ENCODE measurements at places on chromosomes 13 and 19.

- DNase-seq: peak; percentile 82
These were observed 133.6 kb downstream of the STK24 start for GRCh38 chr13:98443329-98443728.

DNA sequence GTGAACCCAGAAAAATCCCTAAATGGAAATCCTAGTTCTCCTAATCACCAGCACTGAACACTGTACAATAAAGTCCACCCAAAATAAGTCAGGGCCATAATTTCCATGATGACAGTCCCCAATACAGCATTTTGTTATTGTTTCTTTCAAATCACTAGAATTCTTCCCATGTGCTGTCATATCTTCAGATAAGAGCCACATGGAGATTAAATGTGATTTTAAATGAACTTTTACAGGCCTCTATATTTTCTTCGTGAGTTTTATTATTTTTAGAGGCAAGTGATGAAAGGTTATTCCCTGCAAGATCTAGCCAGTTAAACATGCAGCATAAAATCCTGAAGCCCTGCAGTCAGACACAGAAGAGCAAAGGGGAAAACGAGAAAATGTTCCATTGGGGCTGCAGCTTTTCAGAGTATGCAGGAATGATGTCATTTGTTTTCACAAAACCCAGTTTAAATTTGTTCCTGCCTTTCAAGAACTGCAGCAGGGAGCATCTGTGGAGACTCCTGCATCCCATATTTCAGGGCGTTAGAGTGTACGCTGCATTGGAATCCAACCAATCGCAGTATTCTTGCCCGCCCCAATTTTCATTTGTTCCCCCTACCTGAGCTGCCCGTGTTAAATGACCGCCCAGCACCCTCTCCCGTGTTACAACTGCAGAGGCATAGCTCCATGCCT, 167.2 kb upstream of the KLF12 start:
- no peak for DNase-seq

DNA sequence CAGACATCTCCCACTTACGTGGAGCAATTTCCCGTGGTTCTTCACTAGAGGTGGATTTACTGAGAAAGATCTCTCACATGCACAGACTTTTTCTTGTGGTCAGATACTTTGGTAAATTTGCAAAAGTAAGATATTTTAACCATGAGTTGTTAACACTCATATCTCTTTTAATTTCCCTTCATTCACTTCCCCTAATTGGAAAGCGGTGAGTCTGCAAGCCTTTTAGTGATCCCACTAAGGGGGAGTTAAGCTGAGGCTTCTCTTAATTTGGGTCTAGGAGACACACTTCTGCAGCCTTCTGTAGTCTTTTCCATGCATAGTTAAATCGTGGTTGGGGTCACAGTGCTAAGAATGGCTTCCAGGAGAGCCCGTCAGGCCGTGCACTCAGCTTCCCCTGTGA, 30.7 kb upstream of the SERPINE3 start:
- DNase-seq: no peak

DNA sequence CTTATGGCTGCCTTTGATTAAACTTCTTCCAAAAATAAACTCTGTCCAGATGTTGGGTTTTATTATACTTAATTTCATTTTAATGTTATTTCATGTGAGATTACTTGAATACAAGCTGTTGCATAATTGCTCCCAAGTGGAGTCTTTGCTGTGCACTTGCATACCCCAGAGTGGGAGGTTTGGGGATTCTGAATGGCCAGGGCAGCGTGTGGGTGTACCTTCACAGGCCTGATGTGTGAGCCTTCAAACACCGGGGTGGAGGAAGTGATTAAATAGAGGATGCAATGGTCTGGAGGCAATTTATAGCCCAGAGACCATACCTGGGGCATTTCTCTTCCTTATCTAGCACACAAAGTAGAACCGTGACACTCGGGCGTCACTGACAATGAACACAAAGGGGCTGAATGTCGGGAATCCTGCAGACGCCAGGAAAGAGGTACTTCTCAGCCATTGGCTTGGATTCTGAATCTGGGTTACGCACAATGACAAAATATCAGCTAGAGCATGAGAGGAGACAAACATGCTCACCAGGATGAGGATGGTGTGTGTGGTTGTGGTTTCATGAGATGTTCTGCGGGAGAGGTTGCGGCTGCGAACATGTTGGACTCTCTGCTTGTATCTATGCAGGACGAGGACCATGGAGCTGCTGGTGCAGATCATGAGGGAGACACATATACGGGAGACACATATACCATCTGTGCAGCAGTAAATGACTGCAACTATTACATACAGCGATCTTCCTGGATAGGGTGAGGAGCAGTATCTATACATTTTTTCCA, 7.1 kb upstream of the LILRA5 start:
- DNase-seq: no peak

- DNase-seq: peak; percentile 82
These were observed 85.9 kb downstream of the MBNL2 start for GRCh38 chr13:97307882-97308624.

DNA sequence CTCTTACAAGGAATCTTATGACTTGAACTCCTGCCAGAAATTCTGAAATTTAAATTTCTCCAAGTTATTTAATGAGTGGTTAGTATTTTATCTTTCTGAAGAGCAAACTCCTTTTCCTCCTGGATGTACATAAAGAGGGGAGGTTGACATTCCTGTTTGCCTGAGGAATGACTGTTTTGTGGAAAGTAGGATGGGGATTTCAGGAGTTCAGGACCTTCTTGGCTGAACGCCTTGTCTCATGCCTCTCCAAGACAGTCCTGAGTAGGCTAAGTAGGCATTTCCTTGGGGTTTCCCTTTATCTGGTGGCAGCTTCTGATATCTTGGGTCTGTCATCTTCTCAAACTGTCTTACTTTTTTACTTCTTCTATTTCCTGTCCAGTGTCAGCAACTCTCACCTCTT, 356.6 kb downstream of the TDRD3 start:
- no peak for DNase-seq

DNA sequence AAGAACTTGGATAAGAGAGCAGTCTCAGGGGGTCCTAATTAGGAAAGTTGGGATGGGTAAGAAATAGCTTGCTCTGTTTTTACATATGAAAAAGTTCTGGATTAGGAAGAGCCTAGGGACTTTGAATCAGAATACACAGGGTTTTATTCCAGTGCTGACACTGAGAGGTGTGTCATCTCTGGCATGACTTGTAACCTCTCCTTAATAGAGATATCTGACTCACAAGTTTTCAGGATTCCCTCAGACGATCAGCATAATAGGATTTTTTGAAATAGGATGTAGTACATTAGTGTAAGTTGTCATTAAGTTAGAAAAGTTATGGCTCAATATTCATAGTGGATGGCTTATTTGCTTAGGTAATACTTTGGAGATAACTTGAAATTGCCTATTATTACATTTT, 555.2 kb upstream of the MIR17HG start:
- no peak for DNase-seq

GRCh38 chr13:86710896-86711295, 911.7 kb upstream of the SLITRK6 start:
- no peak for DNase-seq

Measured in AG10803 (cell line).